RPMI7951 (cell line): ENCODE measurements at places on chromosomes 2 and 18.

GRCh38 chr2:10297959-10298531 lies 4.7 kb upstream of the HPCAL1 start:
- peak; percentile 100 for DNase-seq

GRCh38 chr2:41399437-41400087 lies 648.3 kb upstream of the PKDCC start:
- no peak for DNase-seq

- DNase-seq: no peak
These were observed 17.6 kb downstream of the OSBPL6 start for GRCh38 chr2:178211943-178212342.

GRCh38 chr2:237020090-237020489 lies 65.6 kb upstream of the COPS8 start:
- no peak for DNase-seq

- peak; percentile 32 for DNase-seq
These were observed 312.9 kb downstream of the MTX2 start for GRCh38 chr2:176582176-176582575.

GRCh38 chr2:85584857-85585780 lies 888 bp downstream of the VAMP5 start:
- DNase-seq: peak; percentile 97

GRCh38 chr2:35501076-35501475 lies 854.5 kb upstream of the CRIM1 start:
- DNase-seq: no peak

DNA sequence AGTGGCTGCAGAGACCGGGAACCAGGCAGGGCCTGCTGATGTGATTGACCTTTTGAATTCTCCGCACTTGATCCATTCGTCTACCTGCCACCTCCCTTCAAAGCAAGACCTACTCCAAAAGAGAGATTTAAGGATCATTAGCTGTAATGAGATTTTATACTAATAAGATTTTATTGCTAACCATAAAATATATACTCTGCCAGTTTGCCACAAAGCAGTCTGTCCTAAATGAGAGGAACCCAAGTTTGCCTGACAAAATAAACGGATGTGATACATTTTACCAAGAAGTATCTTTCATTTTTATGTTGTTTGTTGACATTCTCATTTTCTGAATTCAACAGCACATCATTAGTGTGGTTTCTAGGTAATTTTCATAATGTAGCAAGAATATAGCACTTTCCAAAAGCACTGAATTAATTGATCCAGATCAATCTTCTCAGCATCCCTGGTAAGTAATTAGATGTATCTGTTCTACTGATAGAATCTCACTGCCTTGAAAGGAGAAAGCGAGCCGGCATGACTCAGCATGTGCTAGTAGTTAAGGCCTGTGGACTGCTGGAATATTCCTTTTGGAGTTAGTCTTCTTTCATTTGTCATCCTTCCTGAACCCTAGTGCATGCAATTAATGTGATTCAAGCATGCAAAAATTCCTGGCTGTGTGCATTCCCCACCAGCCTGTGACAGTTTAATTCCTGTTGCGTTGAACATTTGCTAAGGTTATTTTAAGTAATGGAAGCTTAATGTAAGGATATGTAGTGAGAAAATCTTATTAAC lies 128.5 kb downstream of the ARL6IP6 start:
- DNase-seq: peak; percentile 59

GRCh38 chr2:37742286-37742685 lies 70.8 kb upstream of the CDC42EP3 start:
- no peak for DNase-seq
